ENCODE measurements at places on chromosomes 2 and 18. TPM values are rescaled to one million over a fixed set of nuclear protein-coding genes. Genes with fewer than 3 reads are reported as not detected.

Gene CDH2
- total RNA-seq, result 200 TPM

Gene ZEB2
- total RNA-seq, result 430 TPM

Gene IL36B
- total RNA-seq, result not detected

Gene PARD3B
- 5.6 TPM for total RNA-seq

DNA sequence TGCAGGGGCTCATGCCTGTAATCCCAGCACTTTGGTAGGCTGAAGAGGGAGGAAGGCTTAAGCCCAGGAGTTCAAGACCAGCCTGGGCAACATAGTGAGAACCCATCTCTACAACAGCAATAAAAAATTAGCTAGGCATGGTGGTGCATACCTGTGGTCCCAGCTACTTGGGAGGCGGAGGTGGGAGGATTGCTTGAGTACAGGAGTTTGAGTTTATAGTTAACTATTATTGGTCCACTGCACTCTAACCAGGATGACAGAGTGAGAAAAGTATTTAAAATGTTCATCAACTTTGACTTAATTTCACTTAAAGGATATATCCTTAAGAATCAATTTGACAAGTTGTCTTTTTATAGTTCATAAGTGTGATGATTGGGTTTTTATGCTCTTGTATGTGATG lies 14.3 kb upstream of the GPD2 start:
- DNase-seq, result no peak

- no peak for DNase-seq
Measured at GRCh38 chr2:1653956-1654695, 90.2 kb downstream of the PXDN start.

GRCh38 chr2:48248251-48248933 lies 281.6 kb upstream of the STON1 start:
- no peak for DNase-seq

DNA sequence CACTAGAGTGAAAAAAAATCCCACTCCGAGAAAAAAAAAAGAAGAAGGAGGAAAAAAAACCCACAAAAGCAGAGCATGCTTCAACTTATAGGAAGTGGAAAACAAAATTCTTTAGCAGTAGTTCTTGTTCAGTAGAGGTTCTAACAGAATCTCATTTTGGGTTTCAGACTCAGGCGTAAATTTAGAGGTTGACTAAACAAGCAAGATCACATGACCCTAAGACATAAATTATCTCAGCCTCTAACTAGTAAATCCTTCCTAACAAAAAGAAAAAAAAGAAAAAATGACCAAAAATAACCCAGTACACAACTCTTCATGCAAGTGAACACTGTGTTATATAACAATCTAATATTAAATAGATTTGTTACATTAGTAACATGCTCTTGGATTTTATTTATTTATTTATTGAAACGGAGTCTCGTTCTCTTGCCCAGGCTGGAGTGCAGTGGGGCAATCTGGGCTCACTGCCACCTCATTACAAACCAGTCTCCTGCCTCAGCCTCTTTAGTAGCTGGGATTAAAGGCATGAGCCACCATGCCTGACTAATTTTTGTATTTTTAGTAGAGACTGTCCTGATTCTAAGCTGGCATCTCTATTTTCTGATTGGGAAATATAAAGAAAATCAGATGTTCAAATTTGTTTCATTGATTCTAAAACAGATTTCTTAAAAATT lies 35.4 kb downstream of the PPP4R3B start:
- DNase-seq, result no peak

GRCh38 chr2:62257466-62257865 lies 61.6 kb downstream of the B3GNT2 start:
- no peak for DNase-seq

- DNase-seq, result no peak
Measured at GRCh38 chr18:35474884-35475283, 22.9 kb downstream of the INO80C start.

DNA sequence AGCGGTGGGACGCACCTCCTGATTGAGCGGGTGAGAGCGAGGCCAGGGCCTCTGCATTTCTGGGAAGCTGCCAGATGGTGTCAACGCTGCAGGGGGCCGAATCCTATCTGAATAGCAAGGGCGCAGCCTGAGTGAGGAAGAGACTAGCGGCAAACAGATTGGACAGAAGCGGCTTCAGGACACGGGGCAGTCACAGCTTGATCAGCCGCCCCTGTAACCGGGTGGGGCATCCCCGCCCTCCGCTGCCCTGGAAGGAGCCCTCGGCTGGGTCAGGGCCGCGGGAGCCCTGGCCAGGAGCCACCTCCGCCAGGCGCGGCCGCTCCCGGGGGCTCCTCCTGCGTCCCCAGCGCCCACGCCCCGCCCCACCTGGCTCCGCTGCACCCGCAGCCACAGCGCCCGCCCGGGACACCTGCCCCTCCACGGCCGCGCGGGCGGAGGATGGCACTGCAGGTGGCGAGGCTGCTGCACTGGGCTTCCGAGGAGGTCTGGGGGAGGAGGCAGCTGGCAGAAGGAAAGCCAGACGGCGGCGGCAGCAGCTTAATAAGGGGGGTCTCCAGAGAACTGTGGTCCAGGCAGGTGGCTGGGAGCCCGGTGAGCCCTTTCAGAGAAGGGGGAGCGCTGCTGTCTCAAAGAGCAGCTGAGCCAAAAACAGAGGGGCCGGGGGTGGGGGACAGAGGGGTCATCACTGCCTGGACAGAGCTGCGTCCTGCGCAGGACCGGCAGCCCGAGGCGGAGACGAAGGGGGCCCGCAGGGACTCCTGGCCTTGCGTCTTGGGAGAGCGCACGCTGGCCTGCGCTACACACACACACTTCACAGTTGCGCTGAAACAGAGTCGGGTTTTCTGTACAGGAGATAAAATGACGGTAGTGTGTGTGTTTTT lies 18.8 kb upstream of the SOX11 start:
- DNase-seq, result no peak

DNA sequence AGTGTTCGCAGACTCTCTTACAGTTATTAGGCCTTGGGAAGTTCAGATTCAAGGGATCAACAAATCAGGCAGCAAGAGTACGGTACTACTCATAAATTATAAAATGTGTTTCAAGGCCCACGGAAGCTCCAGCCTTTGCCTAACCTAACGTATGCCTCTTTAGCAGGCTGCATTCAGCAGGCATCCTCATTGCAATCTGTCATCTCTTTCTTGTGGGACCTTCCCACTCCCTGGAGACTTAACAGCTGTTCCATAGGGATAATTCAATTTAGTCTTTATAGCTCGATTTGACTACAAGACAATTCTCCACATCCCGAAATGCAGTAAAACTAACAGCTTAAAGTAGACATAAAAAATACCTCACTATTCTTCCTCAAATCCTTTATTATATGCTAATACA lies 453.7 kb downstream of the CNTNAP5 start:
- DNase-seq, result no peak

- no peak for DNase-seq
Measured at GRCh38 chr2:180979749-180980105, 678 bp upstream of the UBE2E3 start.

DNA sequence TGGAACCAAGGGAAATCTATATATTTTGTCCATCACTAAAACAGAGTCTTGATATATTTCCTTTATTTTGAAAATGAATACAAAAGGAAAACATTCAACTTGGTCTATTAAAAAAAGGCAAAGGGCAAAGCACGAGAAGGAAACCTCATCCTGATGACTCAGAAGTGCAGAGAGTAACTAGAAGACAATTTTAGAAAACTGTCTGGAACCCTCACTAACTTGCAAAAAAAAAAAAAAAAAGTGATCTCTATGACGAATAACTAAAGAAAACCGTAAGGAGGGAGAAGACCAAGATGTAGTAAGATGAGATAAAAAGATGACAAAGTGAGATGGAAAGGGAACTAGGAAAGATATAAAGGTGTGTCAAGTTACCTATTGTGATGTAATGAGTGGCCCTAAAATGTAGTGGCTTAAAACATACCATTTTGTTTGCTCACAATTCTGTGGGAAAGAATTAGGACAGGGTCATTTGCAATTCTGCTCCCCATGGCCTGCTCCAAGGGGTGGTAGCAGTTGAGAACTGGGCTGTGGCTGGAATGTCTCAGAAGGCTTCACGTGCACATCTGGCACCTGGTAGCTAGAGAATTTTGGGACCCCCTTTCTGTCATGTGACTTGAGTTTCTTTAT lies 303.0 kb downstream of the DYSF start:
- DNase-seq, result no peak

DNA sequence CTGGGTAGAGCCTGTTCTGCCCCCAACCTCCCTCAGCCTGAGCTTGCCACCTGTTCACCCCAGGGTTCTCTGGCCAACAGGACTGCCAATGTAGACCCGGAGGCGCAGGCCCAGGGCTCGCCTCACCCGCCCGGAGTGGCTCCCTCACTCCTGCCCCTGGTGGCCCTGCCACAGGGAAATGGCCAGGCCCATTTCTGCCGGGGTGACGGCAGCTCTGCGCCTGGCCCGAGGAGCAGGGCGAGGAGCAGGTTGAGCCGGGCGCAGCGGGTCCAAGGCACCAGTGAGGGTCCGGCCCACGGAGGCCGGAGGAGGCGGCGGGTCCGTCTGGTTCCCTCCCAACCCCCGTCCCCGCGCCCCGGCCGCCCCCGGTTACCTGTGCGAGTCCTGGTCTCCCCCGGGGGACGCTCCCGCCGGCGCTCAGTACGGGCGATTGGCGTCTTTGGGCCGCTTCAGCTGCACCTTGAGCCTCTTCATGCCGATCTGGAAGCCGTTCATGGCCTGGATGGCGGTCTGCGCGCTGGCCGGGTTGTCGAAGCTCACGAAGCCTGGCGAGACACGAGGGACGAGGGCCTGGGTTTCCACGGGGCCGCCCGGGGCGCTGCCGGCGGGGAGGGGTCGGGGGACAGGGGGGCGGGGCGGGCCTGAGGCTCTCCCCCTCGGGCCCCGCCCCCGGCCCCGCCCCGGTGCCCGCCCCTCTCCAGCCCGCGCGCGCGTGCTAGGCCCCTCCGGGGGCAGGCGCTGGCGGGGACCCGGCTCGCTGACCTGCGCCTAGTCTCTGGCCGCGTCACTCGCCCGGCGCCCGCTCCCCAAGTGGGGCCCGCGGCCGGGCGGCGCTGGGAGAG lies 312.0 kb downstream of the CELF4 start:
- DNase-seq, result no peak

All from occipital lobe (tissue), 3 donors.